ENCODE measurements at places on chromosomes 1 and 21. TPM values are rescaled to one million over a fixed set of nuclear protein-coding genes. Genes with fewer than 3 reads are reported as not detected.

The CFHR1 gene
- not detected for total RNA-seq

The CHRM3 gene
- 41.6 TPM for total RNA-seq

The C1QC gene
- 8.4 TPM for total RNA-seq

The NECTIN4 gene
- not detected for total RNA-seq

GRCh38 chr1:232192781-232193450, 437.0 kb downstream of the SIPA1L2 start:
- no peak for DNase-seq

- no peak for DNase-seq
Observed at GRCh38 chr1:43898981-43899380, 34.6 kb upstream of the ARTN start.

- no peak for DNase-seq
Observed at GRCh38 chr1:14003552-14003951, 303.6 kb downstream of the PRDM2 start.

DNA sequence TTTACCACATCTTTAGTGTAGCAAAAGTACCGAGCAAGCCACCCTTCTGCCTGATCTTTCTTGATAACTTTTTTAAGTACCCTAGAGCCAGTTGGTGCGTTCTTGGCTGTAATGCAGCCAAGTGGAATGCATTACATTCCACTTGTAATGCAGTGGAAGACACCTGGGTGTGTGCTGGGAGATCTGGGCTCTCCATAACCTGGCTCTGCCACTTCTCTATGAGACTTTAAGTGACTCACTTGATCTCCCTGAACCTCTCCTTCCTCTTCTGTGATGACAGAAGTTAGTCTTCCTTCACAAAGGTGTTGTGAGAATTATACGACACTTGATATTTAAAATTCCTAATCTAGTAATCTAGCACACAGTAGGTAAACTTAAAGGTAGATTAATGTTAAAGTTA, 35.3 kb upstream of the NFIA start:
- DNase-seq, result no peak
